ENCODE measurements at places on chromosomes 4 and X.

DNA sequence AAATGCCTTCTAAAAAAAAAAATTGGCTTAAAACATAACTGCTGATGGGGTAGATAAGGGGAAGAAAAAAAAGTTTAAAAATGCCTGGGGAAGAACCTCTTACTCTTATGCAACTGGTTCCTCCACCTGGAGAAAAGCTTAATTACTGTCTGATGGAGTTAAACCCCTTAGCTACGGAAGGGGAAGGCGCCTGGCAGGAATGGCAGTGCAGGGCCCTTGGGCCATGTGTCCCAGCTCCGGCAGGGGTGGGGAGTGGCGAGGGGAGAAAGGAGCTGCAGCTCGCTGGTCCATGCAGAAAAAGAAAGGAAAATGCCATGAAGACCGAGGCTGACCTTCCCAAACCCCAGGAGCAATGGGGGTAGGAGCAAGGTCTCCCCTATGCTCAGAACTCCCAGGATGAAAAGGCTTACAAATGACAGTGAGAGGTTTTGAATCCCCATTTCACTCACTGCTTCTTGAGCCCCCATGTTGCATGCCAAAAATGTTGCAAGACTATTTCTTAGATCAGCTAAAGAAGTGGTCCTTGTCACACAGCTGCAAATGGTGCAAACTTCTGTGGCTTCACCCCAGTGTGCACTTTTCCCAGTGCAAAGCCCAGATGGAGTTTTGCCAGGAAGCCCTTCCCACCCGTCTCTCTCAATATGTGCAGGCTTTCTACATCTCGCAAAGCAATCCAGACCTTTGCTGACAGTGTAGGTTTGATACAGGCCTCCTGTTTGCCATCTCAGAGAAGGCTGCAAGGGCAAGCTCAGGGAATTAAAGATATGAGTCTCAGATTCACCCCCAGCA lies 204.8 kb upstream of the CT83 start:
- no peak for DNase-seq

GRCh38 chr4:181685461-181685860 lies 557.7 kb upstream of the TENM3 start:
- DNase-seq = no peak

DNA sequence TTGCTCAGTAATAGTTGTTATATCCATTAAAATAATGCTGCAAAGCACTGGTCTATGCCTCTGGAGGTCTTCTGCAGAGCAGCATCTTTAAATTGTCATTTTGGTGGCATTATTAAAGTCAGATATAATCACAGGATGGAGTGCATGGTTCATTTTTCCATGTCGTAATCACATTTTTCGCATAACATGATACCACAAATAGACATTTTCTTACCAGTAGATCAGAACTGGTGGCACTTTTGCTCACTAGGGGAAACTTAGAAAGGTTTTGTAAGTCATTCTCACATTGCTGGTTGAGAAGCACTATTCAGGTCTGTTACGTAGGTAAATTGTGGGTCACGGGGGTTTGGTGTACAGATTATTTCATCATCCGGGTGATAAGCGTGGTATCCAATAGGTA lies 484.5 kb upstream of the PRKX start:
- no peak for DNase-seq

- DNase-seq = no peak
Observed at GRCh38 chrX:119151051-119151380, 23.4 kb upstream of the KIAA1210 start.

GRCh38 chrX:18884916-18885315 lies 99.0 kb downstream of the PHKA2 start:
- DNase-seq = no peak

GRCh38 chr4:73344106-73344505 lies 60.0 kb upstream of the ALB start:
- DNase-seq = no peak

DNA sequence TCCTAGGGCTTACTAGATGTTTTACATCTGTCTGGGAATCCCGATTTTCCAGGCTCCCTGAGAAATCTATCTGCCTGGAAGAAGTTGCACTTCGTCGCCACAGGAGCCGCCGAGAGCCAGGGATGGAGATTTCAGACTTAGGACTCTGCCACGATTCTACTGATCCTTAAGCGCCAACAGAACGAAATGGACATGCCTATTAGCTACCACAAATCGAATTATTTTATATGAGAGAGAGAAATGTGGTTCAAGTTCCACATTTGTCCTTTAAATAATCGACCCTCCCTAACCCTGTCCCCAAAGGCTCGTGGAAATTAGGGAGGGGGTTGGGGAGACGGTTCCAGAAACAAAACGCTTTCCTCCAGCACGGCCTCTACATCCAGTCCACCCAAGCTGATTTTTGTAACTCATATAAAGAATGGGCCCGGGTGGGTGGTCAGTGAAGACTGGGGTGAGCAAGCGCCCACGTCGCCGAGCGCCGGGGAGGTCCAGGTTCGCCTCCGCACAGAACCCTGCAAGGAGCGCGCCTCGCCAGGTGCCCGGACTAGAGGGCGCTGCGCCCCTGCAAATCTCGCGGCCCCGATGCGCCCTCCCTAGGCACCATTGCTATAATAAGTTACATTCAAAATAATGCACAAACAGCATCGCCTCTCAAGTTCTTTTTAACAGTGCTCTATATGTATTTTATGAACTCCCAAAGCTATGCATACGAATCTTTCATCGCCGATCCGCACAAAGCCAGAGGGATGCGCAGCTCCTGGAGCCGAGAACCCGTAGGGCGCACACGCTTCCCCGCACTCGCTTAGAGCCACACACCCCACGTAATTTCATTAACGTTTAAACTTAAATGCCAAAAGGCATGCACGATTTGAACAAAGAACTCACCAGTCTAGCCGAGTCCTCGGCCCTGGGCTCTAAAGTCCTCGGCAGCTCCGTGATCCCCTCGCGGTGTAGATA lies 2.1 kb upstream of the FAT1 start:
- DNase-seq = no peak
